ENCODE measurements at places on chromosomes 11 and 22.

DNA sequence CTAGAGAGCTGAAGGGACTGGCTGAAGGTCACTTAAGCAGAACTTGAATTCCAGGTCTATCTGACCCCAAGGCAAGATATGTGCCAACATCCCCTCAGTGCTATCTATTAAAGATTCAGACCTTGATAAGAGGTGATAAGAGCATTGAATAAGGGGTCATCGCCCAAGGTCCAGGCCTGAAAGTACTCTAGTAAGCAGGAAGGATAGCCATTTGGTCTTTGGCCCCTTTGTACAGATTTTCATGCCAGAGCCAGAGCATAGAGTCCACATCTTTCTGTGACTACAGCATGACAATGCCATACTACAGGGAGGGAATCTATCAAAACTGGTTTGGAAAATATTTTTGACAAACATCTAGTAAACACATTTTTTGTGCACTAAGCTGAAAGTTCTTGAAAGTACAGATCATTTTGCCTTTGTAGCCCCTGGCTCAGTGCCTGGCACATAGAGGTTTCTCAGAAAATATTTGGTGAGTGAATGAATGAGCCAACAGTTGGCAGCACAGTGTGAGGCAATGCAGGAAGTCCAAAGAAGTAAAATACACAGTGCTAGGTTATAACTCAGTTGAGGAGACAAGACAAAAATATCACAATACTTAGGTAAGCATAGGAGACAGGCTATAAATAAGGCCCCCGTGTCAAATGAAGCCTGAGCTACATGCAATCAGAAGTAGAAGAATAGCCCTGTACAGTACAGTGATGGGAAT lies 15.1 kb upstream of the RRAS2 start:
- no peak for DNase-seq

DNA sequence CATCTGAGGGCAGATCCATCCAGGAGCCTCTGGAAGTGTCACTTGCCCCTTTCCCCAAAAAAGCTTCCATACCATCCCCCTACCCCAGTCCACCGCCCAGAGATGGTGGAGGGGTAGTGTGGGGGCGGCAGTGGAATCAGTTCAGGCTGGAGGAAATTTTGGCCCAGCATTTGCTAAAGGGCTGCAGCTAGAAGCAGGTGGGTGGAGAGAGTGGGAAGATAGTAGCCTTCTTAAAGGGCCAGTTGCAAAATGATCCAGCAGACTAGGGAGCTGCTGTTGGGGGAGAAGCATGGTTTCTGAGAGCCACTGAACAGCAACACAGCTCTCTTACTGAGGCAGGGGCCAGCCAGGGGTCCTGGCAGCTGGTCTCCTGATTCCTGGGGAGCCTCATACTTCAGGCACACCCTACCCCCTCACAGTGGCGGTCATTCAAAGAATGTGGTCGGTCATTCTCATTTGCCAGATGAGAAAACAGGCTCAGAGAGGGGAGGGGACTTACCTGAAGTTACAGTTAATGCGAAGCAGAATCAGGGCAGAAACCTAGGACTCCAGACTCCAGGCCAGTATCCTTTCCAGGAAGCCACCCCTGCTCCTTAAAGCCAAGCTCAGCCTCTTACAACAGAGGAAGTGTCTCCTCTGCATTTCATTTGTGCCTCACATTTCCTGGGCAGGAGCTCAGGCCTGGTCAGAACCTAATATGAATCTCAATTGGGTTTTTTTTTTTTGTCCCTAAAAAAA lies 5.4 kb downstream of the SEC14L2 start:
- DNase-seq = peak; percentile 54

GRCh38 chr11:42906226-42906625 lies 405.6 kb upstream of the API5 start:
- DNase-seq = no peak

- DNase-seq = no peak
Observed at GRCh38 chr11:133263332-133263731, 269.0 kb downstream of the OPCML start.

DNA sequence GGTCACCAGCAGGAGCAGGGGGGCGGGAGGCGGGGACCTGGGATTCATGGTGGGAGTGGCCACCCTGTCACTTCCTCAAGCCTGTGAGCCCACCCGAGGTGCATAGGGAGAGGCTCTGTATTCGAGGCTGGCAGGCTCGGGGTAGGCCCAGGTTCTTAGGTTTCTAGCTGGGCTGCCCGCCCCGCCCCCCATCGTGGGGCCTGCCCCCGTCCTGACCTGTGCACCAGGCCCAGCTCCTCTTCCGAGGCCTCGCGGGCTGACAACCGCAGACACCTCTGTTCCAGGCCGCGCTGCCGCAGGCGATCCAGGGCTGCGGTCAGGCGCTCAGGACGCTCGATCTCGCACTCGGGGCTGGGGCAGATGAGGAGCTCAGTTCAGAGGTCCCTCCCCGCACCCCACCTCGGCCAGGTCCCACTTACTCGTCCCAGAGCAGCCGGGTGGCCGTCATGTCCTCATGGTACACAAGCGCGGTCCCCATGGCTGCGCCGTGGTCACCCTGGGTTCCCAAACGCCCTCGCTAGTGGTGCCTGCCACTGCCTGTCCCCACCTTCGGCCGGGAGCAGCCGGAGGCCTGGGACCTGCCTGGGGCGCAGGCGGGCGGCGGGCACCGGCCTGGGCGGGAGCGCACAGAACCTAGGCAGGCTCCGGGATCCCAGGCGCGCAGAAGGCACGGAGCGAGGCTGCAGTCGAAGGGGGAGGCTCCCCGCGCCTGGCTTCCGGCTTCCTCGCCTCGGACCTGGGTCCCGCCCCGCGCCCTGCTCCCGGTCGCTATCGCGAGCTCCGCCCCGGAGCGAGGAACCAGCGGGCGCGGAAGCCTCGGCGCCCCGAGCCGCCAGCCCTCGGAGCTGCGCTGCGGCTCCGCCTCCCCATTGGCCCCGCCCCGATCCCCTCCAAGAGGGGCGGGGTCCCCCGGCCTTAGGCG lies at the start of gene HDAC10:
Gene HDAC10 (minus strand): TSS at position 711 of the 922 bp plus-strand sequence. CDS start 233 bp downstream, at position 478.
- peak; percentile 96 for DNase-seq

DNA sequence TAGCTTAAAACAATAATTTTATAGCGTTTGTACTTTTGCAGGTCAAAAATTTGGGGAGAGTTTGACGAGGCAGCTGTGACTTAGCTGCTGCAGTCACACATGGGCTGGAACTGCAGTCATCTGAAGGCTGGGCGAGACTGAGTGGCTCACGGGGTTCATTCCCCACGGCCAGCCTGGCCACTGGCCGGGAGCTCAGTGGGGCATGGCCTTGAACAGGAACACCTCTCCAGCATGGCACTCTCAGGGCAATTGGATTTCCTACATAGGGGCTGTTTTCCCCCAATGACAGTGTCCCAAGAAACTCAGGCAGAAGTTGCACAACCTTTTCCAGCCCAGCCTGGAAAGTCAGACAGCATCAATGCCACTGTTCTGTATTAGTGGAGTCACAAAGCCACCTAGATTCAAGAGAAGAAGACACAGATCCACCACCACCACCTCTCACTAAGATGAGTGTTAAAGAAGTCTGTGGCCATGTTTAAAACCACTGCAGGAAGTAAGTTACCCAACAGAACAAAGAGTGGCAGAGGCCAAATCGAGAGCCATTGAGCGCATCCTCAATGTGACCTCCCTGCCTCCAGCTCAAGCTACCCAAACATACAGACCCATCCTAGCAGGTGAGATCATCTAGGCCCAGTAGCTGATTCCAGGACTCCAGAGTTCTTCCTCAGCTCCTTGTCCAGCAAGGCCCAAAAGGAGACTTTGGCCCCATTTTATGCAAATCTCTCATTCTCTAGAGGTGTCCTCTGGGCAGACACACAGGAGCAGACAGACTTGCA lies 618.7 kb upstream of the CADM1 start:
- no peak for DNase-seq

- DNase-seq = no peak
Observed at GRCh38 chr11:20238712-20239111, 78.4 kb upstream of the DBX1 start.

DNA sequence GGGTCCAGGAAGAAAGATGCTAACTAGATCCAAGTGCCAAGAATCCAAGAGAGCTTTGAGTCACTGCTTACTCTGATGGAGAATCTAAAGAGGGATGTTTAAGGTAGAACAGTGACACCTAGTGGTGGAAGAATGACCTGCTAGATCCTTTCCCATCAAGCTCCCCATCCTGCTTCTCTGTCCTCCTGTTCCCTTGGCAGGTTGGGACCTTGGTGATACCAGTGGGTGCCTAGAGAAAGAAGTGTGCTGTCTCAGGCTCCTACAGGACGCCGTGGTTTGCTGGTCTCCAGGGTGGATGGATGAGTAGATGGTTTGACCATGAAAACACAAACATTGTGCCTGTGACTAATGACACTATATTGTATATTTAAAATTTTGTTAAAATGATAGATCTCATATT lies 383.7 kb downstream of the TMEM135 start:
- peak; percentile 86 for DNase-seq

All from suppressor macrophage (primary cell).